ENCODE measurements at places on chromosomes 16 and 17.

DNA sequence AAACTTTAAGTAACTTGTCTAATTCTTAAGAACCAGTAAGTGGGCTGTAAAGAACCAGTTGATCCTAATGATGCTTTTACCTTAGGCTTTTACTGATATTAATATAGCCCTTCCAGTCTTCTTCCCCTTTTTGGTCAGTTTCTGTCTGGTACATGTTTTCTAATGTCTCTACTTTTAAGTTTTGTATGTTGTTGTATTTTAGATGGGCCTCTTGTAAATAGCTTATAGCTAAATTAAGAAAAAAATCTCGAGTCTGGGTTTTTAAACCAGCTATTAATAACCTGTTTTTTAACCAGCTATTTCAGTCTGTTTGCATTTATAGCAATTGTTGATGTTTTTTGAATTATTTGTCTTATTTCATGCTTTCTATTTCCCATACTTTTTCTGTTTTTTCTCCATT, 79.0 kb downstream of the PITPNC1 start:
- no peak for DNase-seq

- peak; percentile 37 for DNase-seq
These were observed 1.4 kb upstream of the CEMP1 start for GRCh38 chr16:2532494-2533141.

GRCh38 chr16:67922221-67922620, 9.4 kb downstream of the CTRL start:
- no peak for DNase-seq

DNA sequence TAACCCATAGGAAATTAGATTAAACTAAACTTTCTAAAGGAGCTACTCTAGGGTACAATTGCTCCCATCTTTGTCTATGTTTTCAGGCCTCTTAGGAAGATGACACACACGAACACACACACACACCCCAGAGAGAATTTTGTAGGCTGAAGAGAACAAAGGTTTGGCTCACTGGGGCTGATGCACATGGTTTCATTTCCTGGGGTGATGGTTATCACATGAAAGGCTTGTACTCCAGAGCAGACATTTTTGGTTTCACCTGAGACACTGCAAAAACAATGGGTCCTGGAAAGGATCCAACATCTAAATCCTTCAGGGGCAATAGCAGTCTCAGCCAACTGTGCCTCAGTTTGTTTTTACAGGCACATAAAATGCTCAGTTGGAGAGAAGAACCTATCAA, 62.8 kb downstream of the GRB7 start:
- peak; percentile 5 for DNase-seq

GRCh38 chr16:75529056-75529905, 6.6 kb downstream of the CHST5 start:
- no peak for DNase-seq

DNA sequence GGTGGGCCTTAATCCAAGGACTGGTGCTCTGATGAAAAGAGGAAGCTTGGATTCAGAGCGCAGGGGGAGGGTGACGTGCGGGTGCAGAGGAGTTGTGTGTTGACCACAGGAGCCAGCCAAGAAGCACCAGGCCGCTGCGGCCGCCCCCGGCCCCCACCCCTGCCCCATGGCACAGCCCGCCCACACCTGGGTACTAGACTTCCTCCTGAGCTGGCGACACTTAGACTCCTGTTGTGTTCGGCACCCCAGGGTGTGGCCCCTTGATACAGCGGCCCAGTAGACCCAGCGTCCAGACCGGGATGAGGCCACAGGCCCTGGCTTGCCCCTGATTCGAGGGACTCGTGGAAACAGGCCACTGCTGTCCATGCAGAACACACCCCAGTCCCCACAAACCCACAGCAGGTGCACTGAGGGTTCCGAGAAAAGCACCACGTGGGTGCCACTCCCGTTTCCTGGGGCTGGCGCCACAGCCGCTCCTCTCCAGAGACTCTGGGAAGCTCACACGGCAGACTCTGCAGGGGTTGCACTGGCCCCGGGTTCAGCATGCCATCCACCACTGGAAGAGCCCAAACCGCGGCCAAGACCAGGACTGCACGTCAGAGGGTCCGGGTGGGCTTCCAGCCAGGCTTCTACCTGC, 5.7 kb upstream of the SNAI3 start:
- DNase-seq, result no peak

DNA sequence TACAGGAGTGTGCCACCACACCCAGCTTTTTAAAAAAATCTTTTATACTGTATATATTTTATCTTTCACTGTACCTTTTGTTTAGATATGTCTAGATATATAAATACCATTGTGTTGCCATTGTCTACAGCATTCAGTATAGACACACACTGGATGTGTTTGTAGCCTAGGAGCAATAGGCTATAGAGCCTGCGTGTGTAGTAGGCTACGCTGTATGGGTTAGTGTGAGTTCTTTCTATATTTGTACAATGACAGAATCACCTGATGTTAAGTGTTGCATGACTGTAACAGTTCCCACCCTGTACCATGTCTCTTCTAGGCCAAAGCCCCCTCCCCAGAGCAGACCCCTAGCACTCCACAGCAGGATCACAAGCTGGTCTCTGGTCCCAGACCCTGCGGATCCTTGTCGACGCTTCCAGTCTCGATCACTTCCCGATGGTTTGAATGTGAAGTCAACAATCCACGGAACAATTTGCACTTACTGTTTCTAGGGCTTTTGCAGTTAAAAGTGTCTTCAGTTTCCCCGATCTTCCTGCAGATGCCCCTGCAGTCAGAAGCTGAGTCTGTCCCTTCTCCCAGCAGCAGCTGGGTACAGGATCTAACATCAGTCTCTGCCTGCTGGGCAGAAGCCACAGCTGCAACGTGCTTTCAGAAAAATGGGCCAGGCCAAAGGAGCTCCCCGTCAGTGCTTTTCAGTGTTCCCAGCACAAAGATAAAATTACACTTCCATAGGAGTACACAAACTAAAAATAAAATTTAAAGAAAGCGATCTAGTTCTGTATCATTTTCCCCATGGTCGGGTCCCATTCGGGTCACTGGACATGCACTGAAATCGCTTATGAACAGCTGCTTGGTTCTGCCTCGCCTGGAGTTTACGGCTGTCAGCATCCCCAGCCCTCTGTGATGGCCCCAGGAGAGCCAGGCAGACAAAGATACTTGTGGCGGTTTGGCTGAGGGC, 35.4 kb downstream of the ADAM11 start:
- peak; percentile 25 for DNase-seq

DNA sequence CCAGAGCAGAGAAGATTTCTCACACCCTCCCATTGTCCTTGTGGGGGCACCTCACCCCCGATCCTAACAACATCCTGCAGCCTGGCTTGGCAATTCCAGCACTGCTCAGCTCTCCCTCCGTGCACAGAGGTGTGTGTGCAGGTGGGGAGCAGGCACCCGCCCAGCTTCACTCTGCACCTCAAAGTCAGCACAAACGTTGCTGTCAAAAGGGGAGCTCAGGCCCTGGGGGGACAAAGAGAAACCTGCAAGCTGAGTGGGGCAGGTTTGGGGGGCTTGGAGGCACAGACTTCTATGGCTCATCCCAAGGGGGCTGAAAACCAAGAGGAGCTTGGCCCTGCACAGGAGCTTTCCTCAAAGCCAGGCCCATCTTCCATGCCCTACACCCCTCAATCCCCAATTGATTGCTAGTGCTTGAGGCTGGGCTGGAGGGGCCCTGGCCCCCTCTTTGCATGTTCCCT, 231.9 kb upstream of the TNRC6C start:
- DNase-seq, result no peak

- peak; percentile 20 for DNase-seq
These were observed at the start of gene CPNE7 for GRCh38 chr16:89575247-89576152. TSS of gene CPNE7 (plus strand) at chr16:89575758. CDS start at chr16:89575898, 140 bp downstream.

DNA sequence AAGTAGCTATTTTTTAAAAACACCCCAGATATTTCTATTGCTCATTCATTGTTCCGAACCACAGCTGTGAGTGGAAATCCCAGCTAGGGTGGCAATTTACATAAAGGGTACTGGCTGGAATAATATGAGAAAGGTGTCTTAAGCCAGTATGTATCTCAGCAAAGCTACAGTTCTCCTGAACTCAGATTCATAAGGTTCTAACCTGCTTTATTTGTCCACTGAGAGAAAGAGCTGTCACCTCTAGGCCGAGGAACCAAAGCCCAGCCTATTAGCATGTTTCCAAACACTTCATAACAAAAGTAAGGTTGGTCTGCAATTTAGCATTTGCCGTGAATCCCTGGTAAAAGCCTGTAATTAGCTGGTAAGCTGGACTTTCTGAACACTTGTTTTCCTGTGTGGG, 57.0 kb upstream of the CLEC19A start:
- DNase-seq, result no peak

DNA sequence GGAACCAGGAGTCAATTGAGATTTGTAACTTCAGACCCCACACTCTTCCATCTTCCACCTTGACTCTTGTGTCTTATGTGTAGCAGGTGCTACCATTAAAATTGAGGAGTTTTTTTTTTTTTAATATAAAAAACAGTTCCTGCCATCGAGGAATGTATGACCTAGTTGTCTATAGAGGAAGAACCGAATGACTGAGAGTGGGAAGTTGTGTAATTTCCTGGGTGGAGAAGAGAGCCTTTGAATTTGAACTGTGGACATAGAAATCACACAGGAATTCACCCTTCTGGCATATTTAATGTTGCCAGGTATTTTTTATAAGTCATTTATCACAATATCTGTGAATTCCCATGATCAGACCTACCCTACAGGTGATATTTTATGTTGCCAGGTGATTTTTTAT, 22.0 kb downstream of the SP2 start:
- DNase-seq, result no peak

DNA sequence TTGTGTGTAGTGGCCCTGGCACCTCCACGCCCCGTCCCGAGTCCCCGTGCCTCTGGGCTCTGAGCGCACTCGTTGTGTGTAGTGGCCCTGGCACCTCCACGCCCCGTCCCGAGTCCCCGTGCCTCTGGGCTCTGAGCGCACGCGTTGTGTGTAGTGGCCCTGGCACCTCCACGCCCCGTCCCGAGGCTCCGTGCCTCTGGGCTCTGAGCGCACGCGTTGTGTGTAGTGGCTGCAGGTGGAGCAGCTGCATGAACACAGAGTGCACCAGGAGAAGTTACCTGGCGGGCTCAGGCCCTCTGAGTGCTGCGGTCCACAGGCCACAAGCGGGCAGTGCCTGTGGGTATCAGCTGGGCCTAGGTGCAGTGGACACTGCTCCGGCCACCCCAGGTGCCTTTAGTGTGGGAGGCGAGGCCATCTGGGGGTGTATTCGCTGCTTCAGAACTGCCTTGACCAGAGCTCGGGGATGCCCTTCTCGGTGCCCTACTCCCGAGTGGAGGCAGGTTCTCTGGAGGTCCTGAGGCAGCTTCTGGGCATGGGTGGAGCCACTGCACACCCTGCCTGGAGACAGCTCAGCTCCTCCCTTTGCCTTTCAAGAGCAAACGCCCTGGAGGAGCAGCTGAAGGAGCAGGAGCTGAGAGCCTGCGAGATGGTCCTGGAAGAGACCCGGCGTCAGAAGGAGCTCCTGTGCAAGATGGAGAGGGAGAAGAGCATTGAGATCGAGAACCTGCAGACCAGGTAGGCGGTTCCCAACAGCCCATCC, 17.3 kb upstream of the CAPN15 start:
- DNase-seq, result no peak

DNA sequence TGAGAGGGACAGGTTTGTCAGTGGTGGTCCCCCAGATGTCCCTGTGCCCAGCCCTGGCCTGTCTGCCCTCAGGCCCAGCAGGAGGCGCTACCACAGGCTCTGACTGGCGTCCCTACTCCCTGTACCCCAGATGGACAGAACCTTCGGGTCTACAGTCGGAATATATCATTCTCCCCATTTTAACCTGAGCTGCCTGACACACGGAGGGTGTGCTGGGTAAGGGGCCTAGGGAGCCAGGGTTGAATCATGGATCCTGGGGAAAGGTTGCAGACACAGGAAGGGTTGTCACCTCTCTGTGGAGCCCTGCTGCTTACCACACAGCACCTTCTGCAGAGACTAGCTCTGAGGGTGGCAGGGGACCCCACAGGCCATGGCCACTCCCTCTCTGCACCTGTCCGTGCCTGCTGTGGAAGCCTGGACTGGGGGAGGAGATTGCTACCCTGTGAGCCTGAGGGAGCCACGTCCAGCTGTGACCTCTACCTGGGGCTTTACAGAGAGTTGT, 162.2 kb upstream of the ZNF267 start:
- no peak for DNase-seq

GRCh38 chr17:77076124-77076830, 64.5 kb upstream of the SEC14L1 start:
- DNase-seq, result peak; percentile 26

GRCh38 chr16:75086688-75087374, 29.7 kb downstream of the LDHD start:
- DNase-seq, result no peak

- DNase-seq, result no peak
These were observed 41.4 kb upstream of the CLEC18A start for GRCh38 chr16:69909760-69910159.

GRCh38 chr17:3655766-3656165, 12.6 kb downstream of the TAX1BP3 start:
- no peak for DNase-seq

DNA sequence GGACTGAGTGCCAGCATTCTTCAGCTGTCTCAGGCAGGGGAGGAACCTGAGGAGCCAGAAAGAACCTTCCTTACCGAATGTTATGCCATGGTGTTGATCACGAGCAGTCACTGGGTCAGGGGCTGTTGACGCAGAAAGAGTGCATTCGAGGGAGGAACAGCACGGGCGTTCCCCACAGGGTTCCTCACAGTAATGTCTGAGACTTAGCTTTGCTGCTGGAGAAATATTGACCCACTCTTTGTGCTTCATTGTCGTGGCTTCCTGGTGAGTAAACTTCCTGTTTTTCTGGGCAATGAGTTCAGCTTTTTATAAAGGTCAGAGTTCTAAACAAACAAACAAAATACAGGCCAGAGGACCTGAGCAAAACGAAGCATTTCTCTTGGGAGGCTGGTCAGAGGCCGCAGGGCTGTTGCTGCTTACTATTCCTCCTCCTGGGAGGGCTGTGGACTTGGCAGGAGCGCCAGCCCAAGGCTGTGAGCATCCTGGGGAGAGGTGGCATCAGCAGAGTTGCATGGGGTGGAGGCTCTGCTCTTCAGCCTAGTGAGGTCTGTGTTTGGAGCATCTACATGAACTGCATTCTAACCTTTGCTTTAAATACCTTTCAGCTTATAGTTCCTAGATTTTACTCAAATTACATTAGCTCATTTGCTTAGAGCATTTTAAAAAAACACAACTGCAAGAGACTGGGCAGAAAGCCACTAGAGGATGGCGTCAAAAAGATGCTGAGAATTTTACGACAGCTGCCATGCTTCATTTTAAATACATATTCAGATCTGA, 143.1 kb upstream of the CACNG5 start:
- no peak for DNase-seq

DNA sequence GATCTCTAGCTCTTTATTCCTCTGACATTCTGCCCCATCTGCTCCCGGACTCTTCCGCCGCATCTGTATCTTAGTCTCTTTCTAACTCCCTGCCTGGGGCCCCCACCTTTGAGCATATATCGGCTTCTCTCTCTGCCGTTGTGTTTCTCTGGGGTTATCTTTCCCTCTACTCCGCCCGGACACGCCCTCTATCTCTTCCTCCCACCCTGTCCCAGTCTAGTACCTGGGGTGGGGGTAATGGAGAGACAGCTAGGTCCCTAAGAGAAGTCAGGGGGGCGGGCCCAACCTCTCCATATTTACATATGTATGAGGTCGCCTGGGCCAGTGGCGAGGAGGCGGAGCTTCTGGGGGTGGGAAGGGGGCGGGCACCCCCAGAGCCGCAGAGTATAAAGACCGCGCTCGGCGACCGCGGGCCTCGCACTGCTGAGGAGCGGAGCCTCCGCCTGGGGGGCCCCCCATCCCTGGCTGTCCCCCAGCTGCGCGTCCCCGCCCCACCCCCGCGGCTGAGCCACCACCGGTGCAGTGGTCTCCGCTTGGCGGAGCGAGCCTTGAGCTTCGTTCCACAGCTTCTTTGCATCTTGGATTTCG, at the start of gene ATP1B2:
Gene ATP1B2, plus strand, starts transcription at position 418 of the 588 bp plus-strand sequence. CDS start 593 bp downstream, outside the sequence.
- peak; percentile 68 for DNase-seq

Data from Daoy (cell line).